IMR-90 (cell line): ENCODE measurements at places on chromosomes 1 and 21. TPM values are rescaled to one million over a fixed set of nuclear protein-coding genes. Genes with fewer than 3 reads are reported as not detected.
A peak's percentile ranks its signal among the peaks of the same experiment; 100 is the strongest.

DIO1 gene
- not detected in 2 replicates for total RNA-seq

- no peaks in the 10 kb centered on the region for H3K36me3 ChIP-seq
- peak; percentile 26 for DNase-seq
- no peak overlapping the region for H3K27ac ChIP-seq
- peaks cover 5% of the 10 kb centered on the region for H3K27me3 ChIP-seq
These were observed 76.5 kb upstream of the MAP10 start for GRCh38 chr1:232728507-232729263.

GRCh38 chr1:86396498-86396890, 371 bp upstream of the ODF2L start:
- no peak for DNase-seq
- peaks cover 4% of the 10 kb centered on the region; the same call in 1 of the 2 replicates for H3K27me3 ChIP-seq
- no peaks in the 10 kb centered on the region for H3K36me3 ChIP-seq

MEX3A gene
- total RNA-seq: 2.3 and 2.5 TPM in 2 replicates
